ENCODE measurements at places on chromosomes 3 and 15.
A peak's percentile ranks its signal among the peaks of the same experiment; 100 is the strongest.

DNA sequence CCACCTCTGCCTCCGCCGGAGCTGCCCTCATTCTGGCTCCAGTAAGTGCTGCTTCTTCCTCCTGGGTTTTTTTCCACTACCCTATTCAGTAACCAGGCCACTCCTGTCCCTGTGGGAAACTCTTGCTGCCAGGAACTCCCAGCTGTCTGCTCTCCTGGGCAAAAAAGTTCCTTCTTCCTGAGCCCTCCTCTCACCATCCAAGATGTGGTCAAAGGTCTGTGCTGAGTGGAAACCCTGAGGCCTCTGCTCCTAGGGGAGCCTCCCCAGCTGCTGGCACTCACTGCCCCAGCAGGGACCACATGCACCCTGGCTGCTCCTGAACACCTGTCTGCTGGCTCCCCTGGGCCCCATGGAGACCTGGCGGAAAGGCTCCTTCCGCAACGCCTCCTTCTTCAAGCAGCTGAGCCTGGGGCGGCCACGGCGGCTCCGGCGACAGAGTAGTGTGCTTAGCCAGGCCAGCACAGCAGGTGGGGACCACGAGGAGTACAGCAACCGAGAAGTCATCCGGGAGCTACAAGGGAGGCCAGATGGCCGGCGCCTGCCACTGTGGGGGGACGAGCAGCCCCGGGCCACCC is 454 bp downstream of the C15orf62 start:
- H3K4me1 ChIP-seq = peaks cover 30% of the 10 kb centered on the region
- no peaks in the 10 kb centered on the region for H3K27me3 ChIP-seq
- H3K27ac ChIP-seq = peak overlapping the region; percentile 88
- DNase-seq = peak; percentile 33

GRCh38 chr15:42593143-42593542 is 17.7 kb downstream of the STARD9 start:
- DNase-seq = no peak
- no peaks in the 10 kb centered on the region for H3K36me3 ChIP-seq
- no peaks in the 10 kb centered on the region for H3K27me3 ChIP-seq
- H3K4me3 ChIP-seq = no peak overlapping the region
- no peaks in the 10 kb centered on the region for H3K4me1 ChIP-seq
- no peak overlapping the region for H3K27ac ChIP-seq

- no peak for DNase-seq
- H3K27me3 ChIP-seq = no peaks in the 10 kb centered on the region
- no peak overlapping the region for H3K4me3 ChIP-seq
These were observed 64.7 kb downstream of the EOMES start for GRCh38 chr3:27657404-27657803.

GRCh38 chr3:53264718-53265117 is 8.9 kb upstream of the TKT start:
- H3K27me3 ChIP-seq = no peaks in the 10 kb centered on the region
- no peaks in the 10 kb centered on the region for H3K36me3 ChIP-seq
- H3K27ac ChIP-seq = no peak overlapping the region
- no peak for DNase-seq
- H3K4me3 ChIP-seq = no peak overlapping the region
